Ovary (tissue), 10 donors: ENCODE measurements at places on chromosomes 6 and 20.

GRCh38 chr6:56837322-56837894, 117.5 kb upstream of the BEND6 start:
- H3K4me3 ChIP-seq, result no peak overlapping the region
- no peaks in the 10 kb centered on the region for H3K36me3 ChIP-seq
- no peaks in the 10 kb centered on the region for H3K27me3 ChIP-seq
- no peak for DNase-seq
- no peak overlapping the region for H3K27ac ChIP-seq

DNA sequence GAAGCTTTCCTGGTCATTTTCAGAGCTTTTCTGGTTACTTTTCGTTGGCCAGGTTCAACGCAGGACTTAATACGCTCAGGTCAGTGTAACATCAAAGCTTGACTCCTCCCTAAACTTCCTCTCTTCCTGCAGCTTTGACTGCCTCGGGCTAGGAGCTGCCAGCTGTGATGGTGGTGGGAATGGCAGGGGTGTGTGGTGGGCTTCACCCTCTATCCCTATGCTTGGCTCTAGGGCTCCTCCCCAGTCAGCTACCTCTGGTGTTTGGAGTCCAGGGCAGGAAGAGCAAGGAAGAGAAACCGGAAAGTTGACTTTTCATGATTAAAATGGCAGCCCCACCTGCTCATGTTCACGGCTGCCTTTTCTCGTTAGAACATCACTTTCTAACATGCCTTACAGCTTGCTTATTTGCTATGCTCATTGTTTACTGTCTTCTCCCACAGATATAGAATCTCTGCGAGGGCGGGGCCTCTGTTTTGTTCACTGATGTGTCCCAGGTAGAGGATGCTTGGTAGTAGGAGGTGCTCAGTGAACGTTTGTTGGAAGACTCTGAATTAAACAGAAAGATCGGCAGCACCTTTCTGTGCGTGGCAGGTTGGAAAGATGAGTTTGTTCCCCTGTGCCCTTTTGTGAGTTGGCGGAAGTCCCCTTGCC, 16.1 kb upstream of the PPP1R14C start:
- H3K4me3 ChIP-seq, result no peak overlapping the region
- no peaks in the 10 kb centered on the region for H3K27me3 ChIP-seq
- DNase-seq, result no peak

GRCh38 chr20:542777-543368, 717 bp downstream of the CSNK2A1 start:
- no peaks in the 10 kb centered on the region for H3K27me3 ChIP-seq
- no peaks in the 10 kb centered on the region for H3K36me3 ChIP-seq
- H3K27ac ChIP-seq, result peak overlapping the region; percentile 73
- no peak for DNase-seq

- H3K27ac ChIP-seq, result no peak overlapping the region
- H3K4me3 ChIP-seq, result no peak overlapping the region
- no peaks in the 10 kb centered on the region for H3K36me3 ChIP-seq
- no peaks in the 10 kb centered on the region for H3K27me3 ChIP-seq
These were observed 15.1 kb upstream of the CCDC170 start for GRCh38 chr6:151478670-151479069.

DNA sequence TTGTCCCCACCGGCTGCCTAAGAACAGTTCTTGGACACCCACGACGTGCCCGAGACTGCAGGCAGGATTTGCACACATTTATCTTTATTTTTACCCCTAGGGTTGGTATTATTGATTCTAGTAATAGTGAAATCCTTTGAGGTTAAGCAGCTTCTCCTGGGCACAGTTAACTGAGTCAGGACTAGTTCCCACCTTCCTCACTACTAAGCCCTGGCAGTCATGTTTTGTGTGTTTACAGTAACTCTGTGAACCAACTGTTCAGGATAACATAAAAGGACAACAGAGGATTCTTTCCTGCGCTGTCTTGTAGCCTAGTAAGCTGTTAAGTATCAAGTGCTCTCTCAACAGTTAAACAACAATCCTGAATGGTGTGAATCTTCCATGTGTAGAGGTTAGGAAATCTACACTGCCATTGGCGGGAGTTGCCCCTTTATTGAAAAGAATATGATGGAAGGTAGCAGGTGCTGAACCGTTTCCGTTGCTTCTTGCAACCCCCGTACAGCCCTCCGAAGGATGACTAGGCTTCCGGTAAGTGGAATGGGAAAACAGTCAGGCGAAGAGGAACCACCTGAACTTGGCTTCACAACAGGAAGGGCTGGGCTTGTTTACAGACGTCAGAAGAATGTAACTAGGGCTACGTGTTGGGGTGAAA, 979 bp upstream of the SOD2 start:
- H3K27me3 ChIP-seq, result no peaks in the 10 kb centered on the region
- H3K4me1 ChIP-seq, result peaks cover 5% of the 10 kb centered on the region
- H3K36me3 ChIP-seq, result no peaks in the 10 kb centered on the region
- DNase-seq, result no peak

DNA sequence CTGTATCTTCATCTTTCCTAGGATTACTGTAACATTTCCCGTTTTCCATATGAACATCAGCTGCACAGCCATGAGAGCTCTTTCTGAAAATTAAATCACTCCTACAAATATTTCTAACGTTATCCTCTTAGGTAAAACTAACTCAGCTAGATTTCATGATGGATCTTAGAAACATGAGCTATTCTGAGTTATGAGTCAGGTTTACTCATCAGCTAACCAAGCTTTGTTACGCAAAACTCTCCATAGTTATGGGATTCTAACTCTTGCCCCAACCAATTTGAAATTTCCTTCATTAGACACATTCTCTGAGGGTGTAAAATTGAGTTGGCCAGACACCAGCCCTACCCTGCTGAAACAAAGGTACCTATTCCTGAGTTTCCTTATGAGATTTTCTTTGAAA, 14.0 kb downstream of the DEFB110 start:
- no peaks in the 10 kb centered on the region for H3K36me3 ChIP-seq
- no peak overlapping the region for H3K4me3 ChIP-seq
- no peaks in the 10 kb centered on the region for H3K4me1 ChIP-seq
- no peak for DNase-seq
